NCI-H69 (cell line): ENCODE measurements at places on chromosomes 11 and 22.
A peak's percentile ranks its signal among the peaks of the same experiment; 100 is the strongest.

GRCh38 chr11:62665599-62666258, 617 bp downstream of the CSKMT start:
- DNase-seq: peak; percentile 66

GRCh38 chr11:104075706-104076105, 39.3 kb downstream of the DDI1 start:
- DNase-seq: no peak

DNA sequence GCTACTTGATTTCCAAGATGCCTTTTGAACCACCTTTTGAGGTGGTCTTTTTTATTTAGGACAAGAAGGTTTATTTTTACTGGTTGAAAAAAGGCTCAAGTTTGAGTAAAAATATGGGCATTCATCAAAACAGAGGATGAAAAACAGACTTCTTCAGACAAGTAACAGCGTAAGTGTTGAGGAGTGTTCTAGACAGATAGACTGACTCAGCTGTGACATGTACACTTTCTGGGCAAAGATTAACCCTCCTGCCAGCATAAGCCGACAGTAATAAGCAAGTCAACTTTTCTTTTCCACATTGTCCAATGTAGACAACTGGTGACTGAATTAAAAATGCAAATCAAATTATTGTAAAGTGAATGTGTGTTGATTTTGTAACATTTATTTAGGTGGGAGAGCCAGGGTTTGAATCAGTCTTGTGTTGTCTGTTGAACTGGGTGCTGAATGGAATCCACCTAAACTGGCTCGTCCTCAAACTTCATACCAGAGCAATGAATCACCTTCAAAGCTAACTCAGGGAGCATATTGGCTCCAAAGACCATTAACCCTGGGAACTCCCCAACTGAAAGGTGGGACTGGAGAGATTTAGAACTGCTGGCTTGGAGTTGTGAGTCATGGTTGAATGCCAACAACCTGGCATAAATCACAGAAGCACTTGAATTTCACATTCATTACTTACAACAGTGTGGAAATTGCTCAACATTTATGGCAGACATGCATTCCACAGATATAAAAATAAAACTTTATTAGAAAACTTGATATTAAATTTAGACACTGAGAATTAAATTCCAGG, 377.0 kb downstream of the ETS1 start:
- DNase-seq: peak; percentile 69

- DNase-seq: peak; percentile 93
Observed at GRCh38 chr11:73047773-73048371, 94.2 kb downstream of the FCHSD2 start.

DNA sequence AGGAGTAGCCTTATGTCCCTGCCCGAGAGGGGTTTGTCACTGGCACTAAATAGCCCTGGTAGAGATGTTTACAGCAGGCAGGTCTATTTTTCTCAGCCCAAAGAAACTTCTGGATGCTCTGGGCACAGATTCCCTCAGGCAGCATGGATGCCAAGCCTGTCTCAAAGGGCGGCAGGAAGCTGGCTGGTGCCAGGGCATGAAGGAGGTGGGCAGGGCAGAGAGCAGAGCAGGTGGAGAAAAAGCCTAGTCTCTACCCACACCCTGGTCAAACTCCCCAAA, 4.1 kb upstream of the GAS2L1 start:
- peak; percentile 34 for DNase-seq

DNA sequence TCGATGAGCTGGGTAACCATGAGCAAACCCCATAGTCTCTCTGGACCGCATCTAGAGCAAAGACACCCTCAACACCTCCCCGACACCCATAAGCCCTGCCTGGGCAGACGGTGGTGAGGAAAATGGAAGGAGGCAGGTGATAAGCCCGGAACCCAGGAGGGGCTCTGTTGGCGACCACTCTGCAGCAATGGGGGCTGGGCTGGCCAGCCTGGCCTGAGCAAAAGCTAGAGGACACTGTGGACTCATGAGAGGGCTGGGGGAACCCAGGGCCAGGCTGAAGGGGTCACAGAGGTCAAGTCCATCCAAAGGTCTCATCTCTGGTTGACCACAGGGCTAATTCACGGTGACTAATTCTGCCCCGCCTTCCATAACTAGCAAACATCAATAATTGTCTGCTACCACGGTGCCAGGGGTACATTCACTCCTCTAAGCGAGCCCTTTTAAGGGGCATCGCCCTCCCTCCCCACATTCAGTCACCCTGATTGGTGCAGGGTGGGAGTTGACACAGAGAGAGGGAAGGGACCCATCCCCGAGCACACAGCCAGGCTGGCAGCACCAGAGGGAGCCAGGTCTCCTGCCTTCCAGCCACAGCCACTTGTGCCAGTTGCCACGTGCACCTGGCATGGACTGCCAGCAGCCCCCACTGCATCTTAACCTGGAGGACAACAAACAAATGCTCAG, 4.0 kb downstream of the PYGM start:
- DNase-seq: no peak

- DNase-seq: no peak
Observed at GRCh38 chr11:1370186-1371025, 19.3 kb upstream of the BRSK2 start.

DNA sequence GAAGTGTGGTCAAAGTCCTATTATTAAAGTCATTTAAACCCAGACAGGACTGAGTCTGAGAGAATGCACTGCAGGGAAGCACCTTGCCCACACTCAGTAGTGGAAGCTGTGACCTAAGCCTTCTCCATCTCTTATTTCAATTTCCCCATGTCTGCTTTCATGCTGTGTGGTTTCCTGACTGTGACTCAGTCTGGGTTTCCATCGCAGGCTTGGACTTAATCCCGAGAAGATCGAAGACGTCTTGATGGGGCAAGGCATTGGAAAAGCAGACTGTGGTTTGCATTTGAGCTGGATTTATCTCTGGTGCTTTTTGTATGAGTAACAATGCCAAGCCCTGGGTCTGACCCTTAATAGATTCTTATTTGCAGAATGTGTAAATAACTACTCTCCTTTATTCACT, 238.9 kb downstream of the NTM start:
- peak; percentile 32 for DNase-seq

DNA sequence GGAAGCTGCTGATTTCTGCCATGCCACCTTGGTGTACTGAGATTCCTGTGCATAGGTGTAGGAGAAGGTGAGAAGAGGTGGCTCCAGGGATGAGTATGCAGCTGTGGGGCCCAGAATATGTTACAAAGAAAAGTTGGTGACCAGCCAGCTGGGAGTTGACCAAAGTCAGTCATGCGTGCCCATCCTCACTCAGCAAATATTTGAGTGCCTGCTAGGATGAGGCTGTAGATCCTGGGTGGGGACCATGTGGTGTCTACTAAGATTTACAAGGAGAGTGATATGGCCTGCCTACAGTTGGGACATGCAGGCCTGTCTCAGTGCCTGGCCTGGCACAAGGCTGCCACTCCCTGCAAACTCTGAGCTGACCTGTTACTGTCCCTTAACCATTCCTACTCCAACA, 19.4 kb downstream of the RNF185 start:
- DNase-seq: peak; percentile 95

DNA sequence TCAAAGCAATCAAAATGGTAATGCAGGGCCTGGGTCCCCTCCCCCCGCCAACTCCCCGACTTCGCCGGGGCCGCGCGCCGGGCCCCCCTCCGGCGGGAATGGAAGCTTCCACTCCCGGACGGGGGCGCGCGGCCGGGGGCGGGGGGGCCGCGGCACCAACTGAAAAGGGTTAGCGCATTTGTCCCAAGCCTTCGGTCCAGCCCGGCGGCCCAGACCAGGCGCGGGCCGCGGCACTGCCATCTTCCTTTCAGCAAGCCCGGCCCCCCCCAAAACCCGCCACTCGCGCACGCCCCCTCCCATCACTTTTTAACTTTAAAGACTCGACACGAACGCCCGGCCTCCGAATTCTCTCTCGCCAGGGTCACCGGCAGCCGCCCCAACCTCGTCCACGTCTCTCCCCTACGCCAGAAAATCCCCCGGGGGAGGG, 2.8 kb downstream of the PHF21B start:
- no peak for DNase-seq

DNA sequence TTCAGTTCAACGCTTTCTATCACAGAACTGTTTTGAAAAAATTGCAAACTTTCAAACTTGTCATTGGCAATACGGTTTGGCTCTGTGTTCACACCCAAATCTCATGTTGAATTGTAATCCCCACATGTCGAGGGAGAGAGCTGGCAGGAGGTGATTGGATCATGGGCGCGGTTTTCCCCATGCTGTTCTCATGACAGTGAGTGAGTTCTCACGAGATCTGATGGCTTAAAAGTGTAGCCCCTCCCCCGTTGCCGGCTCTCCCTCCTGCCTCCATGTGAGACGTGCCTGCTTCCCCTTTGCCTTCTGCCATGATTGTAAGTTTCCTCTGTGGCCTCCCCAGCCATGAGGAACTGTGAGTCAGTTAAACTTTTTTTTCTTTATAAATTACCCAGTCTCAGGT, 1144.0 kb downstream of the BRD1 start:
- DNase-seq: no peak

DNA sequence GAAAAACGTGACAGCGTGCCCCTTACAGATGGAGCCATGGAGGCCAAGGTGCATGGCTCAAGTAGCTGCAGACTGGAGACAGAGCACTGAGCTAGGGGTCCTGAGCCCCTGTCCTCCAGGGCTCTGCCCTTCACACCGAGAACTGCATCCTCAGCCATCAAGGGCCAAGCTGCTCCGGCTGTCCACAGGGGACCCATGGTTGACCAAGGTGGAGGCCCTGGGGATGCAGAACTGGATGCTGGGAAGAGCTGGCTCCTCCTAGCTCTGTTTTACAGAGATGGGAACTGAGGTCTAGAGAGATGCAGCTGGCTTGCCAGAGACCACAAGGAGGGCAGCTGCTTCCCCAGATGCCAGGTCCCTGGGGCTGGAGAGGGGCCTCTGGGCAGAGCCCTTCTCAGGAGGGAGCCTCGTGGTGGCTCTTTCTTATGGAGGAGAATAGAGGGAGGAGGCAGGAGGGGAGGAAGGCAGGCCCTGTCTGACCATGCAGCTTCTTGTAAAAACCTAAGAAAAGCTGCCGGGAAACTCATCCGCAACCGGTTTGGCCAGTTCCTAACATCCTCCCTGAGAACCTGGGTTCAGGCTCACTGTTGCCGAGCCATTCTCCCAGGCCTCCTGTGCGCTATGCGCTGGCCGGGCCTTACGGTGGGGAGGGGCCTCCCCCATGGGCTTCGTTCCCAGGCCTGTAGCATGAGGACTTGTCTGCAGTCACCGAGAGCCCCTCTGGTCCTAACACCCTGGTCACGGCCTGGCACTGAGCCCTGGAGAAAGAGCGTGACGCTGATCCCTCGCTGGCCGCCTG, 80.6 kb downstream of the WNT7B start:
- DNase-seq: no peak

- peak; percentile 91 for DNase-seq
Observed at GRCh38 chr11:34280945-34281872, 76.6 kb downstream of the ABTB2 start.

DNA sequence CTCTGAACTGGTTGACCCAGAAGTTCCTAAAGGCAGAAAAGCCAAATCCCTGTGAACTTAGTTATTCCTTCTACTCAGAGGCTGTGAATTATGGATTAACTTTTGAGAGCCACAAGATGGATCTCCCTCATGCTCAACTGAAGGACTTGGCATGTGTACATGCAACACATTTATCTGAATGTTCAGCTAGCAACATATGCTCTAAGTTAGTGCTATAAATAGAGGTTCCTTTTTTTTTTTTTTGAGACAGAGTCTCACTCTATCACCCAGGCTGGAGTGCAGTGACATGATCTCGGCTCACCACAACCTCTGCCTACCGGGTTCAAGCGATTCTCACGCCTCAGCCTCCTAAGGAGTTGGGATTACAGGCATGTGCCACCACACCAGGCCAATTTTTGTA, 40.1 kb downstream of the EIF4ENIF1 start:
- DNase-seq: no peak

GRCh38 chr11:75852406-75853017, 37.5 kb downstream of the UVRAG start:
- DNase-seq: no peak

DNA sequence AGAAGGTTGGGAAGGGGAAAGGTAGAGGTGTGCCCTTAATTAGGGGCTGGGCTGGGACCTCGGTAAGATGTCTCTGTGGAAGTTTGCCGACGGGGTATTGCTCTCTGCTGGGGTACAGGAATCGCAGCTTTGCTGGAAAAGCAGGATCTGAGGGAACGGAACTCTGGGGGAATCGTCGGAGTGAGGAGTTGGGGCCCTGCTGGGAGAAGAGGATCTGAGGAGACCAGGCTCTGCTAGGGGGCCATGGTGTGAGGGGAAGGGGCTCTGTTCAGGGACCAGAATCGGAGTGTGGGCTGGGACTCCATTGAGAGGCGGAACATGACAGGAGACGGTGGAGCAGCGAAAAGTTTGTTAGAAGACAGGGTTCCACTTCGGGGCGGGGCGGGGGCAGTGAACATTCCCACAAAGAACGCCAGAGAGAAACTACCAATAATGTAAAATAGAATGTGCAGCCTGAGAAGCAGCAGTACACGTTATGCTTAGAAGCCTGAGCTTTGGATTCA, 456 bp downstream of the AAMDC start:
- DNase-seq: peak; percentile 70

DNA sequence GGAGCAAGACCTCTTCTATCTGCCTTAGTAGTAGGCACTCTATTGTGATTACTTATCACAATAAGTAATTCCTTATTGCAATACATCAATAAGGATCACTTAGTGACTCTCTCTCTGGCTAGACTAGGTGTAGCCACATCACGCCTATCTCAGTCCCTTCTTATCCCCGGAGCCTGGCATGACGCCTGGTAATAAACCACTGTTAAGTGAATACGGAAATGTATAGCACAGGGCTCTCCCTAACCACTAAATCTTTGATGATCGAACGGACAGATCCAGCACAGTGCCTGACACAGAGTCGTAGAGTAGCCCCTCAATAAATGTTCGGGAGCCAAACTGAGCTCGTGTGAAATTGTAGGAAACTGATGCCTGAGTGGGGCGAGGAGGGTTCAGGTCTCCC, 143.3 kb downstream of the FBXO7 start:
- no peak for DNase-seq

GRCh38 chr11:88194990-88195389, 19.7 kb upstream of the RAB38 start:
- no peak for DNase-seq
